Femur (tissue), 1 donor: ENCODE measurements at places on chromosomes 7 and 10.

- no peak for DNase-seq
Observed at GRCh38 chr7:19508124-19508523, 200.7 kb downstream of the POLR1F start.

DNA sequence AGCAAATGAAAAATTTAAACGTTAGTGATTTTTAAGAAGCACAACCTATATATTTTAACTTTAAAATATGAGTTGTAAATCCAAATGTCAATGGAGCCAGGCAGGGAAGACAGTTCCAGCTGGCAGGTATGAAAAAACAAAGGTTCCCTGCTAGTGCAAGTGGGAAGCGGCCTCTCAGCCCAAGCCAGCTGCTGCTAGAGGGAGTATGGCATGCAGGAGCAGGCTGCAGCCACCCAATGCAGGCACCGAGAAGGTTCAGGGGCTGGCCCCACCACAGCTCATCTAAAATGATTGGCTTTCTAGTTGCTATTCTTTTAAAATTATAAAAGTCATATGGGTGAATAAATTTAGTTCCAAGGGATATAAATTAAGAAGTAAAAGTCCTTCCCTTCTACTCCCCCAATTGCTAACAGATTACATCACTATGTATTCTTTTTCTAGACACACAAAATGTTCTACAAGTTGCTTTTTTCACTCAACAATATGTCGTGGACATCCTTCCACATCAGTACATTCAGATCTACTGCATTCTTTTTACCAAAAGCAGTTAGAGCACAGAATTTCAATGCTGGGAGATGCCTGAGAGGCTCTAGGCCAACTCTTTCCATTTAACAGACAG, 69.3 kb downstream of the SGMS1 start:
- DNase-seq = no peak

DNA sequence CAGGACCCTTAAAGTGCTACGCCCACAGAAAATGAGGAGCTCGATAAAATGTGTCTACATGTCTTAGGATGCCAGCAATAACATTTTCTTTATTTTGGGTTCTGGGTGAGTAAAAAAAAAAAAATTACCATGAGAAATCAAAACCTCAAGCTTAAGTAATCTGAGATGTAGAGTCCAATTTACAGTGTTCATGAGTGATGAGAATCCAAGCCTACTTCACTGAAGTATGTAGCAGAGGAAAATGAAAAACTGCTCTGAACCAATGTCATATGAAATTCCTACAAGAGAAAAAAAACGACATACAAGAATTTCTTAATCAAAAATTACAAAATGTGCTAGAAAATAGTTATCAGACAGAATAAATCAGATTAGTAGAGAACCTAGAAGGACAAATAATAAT, 274.4 kb downstream of the HTR7 start:
- no peak for DNase-seq

- DNase-seq = no peak
Observed at GRCh38 chr7:48083114-48083830, 5.8 kb upstream of the UPP1 start.

- DNase-seq = no peak
Observed at GRCh38 chr10:78176320-78177317, 143.0 kb downstream of the RPS24 start.

GRCh38 chr10:62826273-62826672, 10.1 kb upstream of the EGR2 start:
- DNase-seq = no peak

- peak; percentile 88 for DNase-seq
Observed at GRCh38 chr7:94763268-94763667, 107.3 kb upstream of the SGCE start.

DNA sequence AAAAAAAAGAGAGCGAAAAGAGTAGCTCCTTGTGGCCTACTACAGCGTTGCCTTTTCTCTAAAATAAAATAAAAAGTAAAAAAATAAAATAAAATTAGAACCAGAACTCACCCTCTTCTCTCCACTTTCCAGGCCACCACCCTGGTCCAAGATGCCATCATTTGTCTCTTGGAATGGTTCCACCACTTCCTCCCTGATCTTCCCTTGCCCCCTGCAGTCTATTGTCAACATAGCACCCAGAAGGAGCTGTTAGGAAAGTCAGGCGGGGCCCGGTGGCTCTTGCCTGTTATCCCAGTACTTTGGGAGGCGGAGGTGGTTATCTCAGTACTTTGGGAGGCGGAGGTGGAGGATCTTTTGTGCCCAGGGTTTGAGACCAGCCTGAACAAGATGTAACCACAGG, 7.6 kb upstream of the GRID2IP start:
- no peak for DNase-seq

GRCh38 chr10:72353028-72353964, 1.4 kb downstream of the DNAJB12 start:
- no peak for DNase-seq

DNA sequence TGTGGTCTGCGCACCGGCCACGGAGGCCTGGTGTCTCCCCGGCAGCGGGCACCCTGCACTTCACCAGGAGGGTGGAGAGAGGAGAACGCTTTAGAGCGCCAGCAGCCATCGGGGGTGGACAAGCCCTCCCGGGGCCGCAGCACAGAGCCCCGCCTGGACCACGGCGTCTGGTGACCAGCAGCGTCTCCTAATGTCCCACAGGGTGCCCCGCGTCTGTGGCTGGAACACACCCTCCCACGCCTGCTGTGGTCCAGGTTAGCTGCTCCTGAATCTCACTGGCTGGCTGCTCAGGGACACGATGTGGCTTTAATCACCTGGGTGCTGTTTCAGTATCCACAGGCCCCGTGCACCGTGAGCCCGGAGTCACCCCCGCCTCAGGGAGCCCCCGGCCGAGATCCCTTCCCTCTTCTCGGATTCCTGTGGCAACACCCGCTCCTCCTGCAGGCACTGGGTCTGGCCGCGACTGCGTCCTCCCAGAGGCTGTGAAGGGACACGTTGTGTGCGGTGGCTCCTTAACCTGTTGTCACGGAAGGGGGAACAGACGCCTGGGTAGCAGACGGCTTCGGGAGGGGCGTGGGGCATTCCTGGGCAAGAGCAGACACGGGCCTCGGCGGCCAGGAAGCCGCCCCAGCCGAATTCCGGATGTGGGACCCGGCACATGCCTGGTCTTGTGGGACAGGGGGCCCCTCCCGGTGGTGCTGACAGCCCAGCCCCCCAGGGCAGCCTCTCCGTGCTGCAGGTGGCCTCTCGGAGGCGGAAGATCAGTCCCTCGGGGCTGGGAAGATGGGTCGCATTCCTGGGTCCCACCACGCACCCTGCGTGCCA, 78.9 kb downstream of the FOXL3 start:
- no peak for DNase-seq

- DNase-seq = peak; percentile 21
Observed at GRCh38 chr7:18177815-18178660, 150.4 kb upstream of the PRPS1L1 start.

DNA sequence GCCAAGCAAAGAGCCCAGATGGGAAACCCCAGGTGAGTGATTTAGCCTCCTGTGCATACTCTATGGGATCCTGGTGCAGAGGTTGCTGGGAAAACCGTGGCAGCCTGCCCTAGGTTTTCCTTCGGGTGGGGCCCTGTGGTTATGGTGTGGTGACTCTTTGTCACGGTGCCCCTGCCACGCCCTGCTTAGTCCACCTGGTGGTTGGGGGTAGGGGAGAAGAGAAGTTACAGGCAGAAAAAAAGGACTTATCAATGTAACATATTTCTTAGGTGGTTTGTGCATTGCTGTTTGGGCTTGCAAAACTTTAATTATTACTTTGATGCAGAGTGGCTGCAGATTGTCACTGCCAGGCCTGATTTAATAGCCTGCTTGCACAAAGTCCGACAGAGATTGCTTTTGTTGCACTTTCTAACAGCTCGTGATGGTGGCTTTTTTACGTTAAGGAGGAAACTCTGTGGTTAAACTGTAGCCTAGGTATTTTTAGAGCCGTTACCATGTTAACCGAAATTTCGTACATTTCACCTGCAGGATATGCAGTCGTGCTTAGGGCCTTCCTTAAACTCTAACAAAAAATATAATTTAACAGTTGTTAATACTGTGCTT, 197.4 kb downstream of the RNLS start:
- DNase-seq = peak; percentile 45

DNA sequence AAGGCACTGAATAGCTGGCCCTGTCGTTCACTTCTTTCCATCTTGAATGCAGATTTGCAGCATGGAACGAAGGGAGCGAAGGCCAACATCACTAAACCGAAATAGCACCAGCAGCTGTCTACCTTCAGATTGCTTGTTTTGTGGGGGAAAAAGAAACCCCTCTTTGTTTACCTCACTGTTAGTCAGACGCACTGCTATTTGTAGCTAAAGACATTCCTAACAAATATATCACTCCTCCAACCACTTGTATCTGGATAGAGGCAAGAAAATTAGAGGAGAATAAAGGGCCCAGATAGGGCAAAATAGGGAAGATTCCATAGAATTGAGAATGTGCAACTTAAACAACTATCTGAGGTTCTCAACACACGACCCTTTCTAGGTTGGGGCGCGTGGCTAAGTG, 26.5 kb downstream of the ANK3 start:
- no peak for DNase-seq
